Activated B cell treated with CpG ODN at 0.5 μM for 24 hours (primary cell): ENCODE measurements at places on chromosomes 5 and 9.

DNA sequence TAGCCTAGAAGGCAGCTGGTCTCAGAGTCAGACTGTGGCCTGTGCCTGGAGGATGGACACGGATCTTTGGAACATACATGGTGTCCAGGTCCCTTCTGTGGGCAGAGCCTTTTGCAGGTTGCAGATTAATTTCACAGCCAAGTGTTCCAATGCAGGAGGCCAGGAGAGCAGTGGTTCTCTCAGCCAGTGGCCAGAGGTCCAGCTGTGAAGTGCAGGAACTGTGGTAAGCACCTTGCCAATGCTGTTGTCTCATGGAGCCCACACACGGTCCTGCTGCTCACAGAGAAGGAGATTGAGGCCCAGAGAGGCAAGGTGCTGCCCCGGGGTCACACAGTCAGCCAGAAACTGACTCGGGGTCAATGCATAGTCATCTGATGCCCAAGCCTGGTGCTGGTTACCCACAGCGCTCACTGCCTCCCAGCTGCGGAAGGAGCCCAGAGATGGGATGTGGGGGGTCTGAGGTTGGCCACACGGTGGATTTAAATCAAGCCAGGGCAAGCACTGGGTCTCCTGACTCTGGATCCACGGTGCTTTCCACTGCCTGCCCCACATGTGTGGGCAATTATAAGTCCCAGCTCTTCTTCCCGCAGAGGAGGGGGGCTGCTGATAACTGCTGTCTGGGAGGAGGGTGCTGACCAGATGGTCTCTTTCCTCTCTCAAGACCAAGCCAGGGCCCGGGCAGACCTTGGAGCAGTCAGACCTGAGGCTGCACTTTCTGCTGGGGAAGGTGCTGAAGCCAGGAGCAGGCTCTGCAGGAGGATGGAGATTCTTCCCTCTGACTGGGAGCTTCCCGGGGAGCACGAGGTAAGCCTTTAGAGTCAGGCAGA lies 2.8 kb downstream of the PDGFRB start:
- no peaks in the 10 kb centered on the region for H3K36me3 ChIP-seq
- peaks cover 21% of the 10 kb centered on the region for H3K4me1 ChIP-seq
- H3K4me3 ChIP-seq = no peak overlapping the region
- peaks cover 2% of the 10 kb centered on the region for H3K27me3 ChIP-seq
- DNase-seq = no peak

DNA sequence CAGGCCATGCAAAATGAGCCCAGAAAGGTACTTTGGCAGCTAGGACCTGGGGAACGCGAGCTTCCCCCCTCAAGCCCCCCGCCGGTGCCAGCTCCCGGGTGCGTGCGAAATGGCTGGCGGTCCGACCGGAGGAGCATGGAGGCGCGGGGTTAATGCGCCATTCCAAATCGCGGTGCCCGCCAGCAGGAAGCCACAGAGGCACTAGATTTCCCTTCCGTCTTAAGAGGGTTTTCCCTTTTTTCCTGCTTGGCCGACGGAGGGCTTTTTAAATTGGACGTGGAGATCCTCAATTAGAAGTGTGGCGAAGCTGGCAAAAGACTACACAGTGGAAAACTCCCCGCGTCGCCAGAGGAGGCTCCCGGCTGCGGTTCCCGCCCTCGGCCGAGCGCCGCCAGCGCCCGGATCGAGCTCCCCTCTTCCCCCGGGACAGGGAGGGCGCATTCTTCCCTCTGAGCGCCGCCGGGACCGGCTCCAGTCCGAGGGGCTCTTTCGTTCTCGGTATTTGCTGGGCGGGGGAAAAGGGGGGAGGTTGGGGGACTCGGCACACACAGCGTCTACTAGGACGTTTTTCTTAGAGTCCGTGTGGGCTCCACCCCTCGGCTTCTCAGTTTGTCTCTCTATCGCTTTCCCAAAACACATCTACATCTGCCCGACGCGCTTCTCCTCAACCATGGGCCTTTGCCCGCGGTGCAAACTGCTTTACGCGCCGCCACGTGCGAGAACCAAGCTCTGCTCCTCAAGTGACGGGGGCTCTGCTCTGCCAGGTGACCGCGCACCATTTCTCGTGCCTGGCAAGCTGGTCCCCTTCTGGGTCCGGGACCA lies 3.0 kb downstream of the GDNF start:
- H3K27me3 ChIP-seq = peaks cover 68% of the 10 kb centered on the region
- peaks cover 30% of the 10 kb centered on the region for H3K4me1 ChIP-seq
- no peaks in the 10 kb centered on the region for H3K36me3 ChIP-seq
- DNase-seq = no peak
- H3K4me3 ChIP-seq = peak overlapping the region; percentile 32

DNA sequence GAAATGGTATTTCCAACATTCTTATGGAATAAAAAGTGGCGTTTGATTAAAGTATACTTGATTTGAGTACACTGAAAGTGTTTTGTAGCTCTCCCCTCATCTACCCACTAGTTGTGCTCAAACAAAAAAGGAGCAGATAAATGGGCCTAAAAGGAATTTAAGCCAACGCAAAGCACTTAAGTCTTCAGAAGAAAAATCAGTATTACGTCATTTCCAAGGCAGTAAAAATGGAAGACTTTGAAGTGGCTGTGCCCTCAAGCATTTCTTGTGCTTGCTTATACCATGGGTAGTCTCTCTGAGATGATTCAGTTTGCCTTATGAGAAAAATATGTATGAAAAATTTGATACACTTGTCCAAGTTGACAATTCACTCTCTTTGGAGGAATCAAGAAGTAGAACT lies 279.9 kb upstream of the CD180 start:
- H3K27ac ChIP-seq = no peak overlapping the region
- no peaks in the 10 kb centered on the region for H3K36me3 ChIP-seq
- no peak overlapping the region for H3K4me3 ChIP-seq
- DNase-seq = no peak

GRCh38 chr9:70152350-70152749 lies 106.4 kb upstream of the SMC5 start:
- no peak for DNase-seq
- H3K4me3 ChIP-seq = no peak overlapping the region
- no peak overlapping the region for H3K27ac ChIP-seq
- no peaks in the 10 kb centered on the region for H3K36me3 ChIP-seq

DNA sequence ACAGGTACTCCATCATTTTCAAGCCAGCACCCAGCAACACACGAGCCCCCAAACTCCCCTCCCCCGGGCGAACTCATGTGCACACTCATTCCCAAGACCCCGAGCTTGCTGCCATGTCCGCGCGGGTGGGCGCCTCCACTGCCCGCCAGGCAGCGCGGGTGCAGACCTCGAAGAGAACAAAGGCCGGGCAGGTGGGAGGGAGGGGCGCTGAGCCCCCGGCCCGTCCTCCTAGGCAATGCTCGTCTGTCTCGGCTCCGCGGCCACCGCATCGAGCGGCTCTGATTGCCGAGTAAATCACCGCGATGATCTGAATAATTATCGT lies 47.1 kb upstream of the PSD2 start:
- H3K27ac ChIP-seq = peak overlapping the region; percentile 93
- peak overlapping the region; percentile 89 for H3K4me3 ChIP-seq
- no peaks in the 10 kb centered on the region for H3K36me3 ChIP-seq
- H3K27me3 ChIP-seq = no peaks in the 10 kb centered on the region
- H3K4me1 ChIP-seq = peaks cover 65% of the 10 kb centered on the region

DNA sequence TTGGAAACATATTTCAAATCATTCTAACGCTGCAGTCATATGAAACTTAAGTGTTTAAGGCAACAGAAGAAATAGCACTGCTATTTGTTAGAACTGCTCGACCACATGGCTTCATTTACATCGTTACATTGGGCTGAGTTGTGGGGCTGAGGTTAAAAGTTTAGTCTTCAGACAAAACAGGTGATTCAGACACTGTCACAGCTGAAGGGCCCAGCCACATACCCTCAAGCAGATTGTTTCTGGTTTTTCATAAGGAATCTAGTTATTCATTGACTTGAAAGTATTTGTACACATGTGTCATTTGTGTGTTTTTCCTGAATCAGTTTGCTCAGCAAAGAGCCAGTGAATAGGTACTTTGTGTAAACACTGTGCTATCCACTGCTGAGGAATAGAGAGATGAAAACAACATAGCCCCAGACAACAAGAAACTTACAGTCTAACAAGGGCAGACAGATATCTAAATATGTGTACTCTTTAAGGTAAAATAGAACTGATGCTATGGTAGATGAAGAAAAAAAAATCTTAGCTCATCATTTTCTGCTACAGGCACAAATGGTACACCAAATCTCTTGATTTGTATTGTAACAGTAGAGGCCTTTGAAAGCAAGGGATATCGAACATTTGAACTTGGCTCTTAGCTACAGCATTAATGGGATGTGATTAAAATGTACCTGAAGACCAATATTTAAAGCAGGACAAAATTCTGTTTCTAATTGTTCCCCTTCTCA lies 357.6 kb upstream of the RPS23 start:
- H3K27ac ChIP-seq = no peak overlapping the region
- H3K4me3 ChIP-seq = no peak overlapping the region
- H3K36me3 ChIP-seq = no peaks in the 10 kb centered on the region
- no peaks in the 10 kb centered on the region for H3K4me1 ChIP-seq

- H3K36me3 ChIP-seq = peaks cover 80% of the 10 kb centered on the region
- peaks cover 16% of the 10 kb centered on the region for H3K4me1 ChIP-seq
- no peaks in the 10 kb centered on the region for H3K27me3 ChIP-seq
- H3K27ac ChIP-seq = no peak overlapping the region
- no peak for DNase-seq
- no peak overlapping the region for H3K4me3 ChIP-seq
Measured at GRCh38 chr9:4839470-4839912, 46.7 kb downstream of the RCL1 start.

DNA sequence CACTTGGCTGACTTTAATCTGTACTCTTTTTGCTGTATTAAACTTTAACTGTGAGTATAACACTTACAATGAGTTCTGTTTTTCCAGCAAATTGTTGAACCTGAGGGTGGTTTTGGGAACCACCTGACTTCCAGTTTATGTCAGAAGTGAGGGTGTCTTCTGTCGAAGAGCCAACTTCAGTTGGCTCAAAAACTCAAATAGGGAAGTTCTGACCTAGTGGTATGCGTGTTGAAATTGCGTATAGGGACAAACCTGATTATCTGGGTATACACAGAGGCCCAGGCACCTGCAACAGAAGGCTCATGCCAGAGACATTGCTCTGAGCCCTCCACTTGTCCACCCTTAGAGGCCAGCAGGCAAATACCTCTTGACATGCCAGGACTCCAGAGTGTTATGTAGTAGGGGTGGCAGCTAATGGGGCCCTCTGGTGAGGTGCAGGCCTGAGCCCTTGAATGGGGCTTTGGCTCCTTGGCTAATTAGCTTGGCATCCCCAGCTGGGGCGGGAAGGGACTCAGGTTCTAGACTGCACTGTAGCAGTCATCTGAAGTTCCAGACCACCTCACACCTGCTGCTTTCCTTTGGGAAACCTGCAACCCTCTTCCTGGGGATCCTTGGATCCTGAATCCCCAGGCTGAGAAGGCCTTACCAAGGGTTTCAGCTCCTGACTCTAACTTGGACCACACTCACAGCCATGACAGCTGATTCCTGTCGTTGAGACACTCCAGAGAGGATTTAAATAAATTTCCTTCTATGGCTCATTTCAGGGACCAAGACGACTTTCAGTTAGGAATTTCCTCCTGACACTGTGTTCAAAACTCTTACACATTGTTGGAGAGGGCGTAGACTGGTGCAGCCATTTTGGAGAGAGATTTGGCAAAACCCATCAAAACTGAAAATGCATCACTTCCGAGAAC lies 189.6 kb downstream of the HSPA4 start:
- no peaks in the 10 kb centered on the region for H3K27me3 ChIP-seq
- no peak for DNase-seq
- no peak overlapping the region for H3K27ac ChIP-seq
- no peaks in the 10 kb centered on the region for H3K4me1 ChIP-seq
- H3K36me3 ChIP-seq = no peaks in the 10 kb centered on the region

GRCh38 chr5:96004754-96005153 lies 43.1 kb upstream of the ELL2 start:
- H3K4me3 ChIP-seq = no peak overlapping the region
- no peaks in the 10 kb centered on the region for H3K4me1 ChIP-seq
- DNase-seq = no peak
- no peaks in the 10 kb centered on the region for H3K36me3 ChIP-seq

DNA sequence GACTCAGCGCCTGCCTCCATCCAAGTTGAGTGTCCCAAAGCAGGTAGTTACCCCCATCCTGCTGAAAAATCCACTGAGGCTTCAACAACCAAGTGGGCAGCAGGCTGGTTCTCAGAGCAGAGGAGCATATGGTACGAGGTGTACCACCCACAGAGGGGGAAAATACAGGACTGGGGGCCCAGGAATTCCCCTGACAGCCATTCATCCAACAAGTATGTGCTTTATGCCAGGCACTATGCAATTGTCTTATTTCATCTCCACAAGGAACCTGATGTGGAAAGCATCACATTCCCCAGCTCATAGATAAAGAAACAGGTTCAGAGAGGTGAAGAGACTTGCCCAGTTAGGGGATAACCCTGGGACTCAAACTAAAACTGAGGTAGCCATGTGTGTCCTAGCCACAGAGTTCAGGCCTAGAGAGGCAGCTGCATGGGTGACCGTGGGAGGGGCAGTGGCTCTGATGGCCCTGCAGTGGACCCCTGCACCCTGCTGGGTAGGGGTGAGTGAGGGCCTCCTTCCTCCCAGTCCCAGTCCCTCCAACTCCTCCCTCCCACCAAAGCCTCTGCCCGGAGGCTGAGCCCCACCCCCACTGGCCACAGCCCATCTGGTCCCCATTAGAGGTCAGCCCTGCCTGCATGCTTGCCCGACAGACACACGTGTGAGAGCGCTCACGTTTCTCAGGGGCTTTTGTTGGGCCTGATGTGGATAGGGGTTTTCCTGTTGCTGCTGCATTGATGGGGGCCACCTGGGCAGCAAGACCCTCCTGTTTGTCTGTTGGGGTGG lies 11.5 kb downstream of the PDLIM4 start:
- no peak for DNase-seq
- no peak overlapping the region for H3K27ac ChIP-seq
- H3K27me3 ChIP-seq = peaks cover 8% of the 10 kb centered on the region
- peaks cover 12% of the 10 kb centered on the region for H3K4me1 ChIP-seq
- H3K36me3 ChIP-seq = no peaks in the 10 kb centered on the region

DNA sequence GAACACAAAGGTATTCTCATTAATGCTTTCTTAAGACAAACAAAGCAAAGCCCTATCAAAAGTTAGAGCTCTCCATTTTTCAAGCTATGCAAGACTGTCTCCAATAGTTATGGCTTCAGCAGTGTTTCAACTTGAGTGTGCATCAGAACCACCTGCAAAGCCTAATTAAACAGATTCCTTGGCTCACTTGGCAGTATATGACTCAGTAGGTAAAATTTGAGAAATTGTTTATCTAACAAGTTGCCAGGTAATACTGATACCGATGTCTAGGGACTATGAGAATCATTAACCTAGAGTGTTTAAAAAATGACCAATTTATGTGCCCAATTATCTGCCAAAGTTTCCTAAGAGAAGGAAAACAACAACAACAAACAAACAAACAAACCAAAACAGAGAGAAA lies 60.3 kb upstream of the PARP8 start:
- H3K36me3 ChIP-seq = no peaks in the 10 kb centered on the region
- peaks cover 7% of the 10 kb centered on the region for H3K4me1 ChIP-seq
- H3K27me3 ChIP-seq = no peaks in the 10 kb centered on the region
- no peak overlapping the region for H3K4me3 ChIP-seq
- no peak overlapping the region for H3K27ac ChIP-seq

GRCh38 chr5:1048861-1049838 lies 40.5 kb downstream of the NKD2 start:
- H3K27me3 ChIP-seq = no peaks in the 10 kb centered on the region
- DNase-seq = no peak
- H3K36me3 ChIP-seq = peaks cover 14% of the 10 kb centered on the region
- no peak overlapping the region for H3K27ac ChIP-seq
